Smooth muscle cell of the brain vasculature (primary cell): ENCODE measurements at places on chromosomes 1 and 21.

- DNase-seq = no peak
Observed at GRCh38 chr1:30400507-30400906, 322.9 kb downstream of the MATN1 start.

DNA sequence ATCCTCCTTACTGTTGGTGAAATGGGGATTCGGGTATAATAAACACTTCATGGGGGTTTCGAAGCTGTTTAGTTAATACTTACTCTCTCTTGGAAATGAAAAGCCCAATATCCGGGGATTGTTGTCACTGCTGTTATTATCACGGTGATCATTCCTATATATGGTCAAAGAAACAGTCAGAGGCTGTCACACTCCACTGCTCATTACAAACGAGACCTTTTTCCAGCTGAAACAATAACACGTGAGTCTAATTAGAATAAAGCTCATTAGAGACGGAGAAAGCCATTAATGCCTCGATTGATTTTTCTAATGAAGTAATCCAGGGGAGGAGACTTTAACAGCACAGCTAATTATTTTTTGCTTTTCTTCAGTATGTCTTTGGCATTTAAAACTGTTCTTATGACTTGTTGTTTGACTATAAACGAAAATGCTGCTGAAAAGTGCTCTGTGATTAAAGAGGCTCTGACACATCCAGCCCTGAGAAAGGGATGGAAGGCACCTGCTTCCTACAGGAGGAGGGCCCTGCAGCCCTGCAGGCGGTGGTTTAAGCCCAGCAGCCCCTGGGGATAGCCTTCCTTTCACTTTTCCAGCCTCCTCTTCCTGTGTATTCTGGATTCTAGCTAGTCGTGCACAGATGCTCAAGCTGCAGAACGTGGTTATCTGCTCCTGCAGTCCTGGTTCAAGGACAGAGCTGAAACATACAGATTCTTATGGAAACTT lies 143.6 kb downstream of the EDEM3 start:
- no peak for DNase-seq

DNA sequence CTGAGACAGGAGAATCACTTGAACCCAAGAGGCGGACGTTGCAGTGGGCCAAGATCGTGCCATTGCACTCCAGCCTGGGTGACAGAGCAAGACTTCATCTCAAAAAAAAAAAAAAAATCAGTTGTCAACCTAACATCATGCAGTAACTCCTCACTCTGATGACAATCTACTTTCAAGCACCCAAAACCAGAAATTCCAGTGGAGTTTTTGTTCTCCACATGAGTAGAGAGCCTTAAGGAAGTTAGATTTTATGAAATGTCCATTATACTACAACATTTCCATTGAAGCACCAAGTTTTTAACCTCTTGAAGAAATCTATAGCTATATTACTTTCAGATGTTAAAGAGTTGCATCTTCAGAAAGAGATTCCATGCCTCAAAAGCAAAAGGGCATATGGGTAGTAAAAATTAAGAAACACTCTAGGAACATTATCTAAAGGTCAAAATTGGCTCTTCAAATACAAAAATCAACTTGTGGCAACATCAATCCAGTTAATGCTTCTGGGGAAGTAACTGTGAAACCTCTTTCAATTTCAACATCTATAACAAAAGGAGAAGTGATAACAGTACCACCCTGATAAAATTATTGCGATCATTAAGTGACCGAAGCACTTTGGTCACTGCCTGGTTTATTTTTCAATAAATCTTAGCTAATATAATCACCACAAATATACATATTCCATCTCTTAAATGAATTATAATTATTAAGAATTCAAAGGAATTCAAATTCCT lies 7.7 kb downstream of the LPGAT1 start:
- DNase-seq = no peak

DNA sequence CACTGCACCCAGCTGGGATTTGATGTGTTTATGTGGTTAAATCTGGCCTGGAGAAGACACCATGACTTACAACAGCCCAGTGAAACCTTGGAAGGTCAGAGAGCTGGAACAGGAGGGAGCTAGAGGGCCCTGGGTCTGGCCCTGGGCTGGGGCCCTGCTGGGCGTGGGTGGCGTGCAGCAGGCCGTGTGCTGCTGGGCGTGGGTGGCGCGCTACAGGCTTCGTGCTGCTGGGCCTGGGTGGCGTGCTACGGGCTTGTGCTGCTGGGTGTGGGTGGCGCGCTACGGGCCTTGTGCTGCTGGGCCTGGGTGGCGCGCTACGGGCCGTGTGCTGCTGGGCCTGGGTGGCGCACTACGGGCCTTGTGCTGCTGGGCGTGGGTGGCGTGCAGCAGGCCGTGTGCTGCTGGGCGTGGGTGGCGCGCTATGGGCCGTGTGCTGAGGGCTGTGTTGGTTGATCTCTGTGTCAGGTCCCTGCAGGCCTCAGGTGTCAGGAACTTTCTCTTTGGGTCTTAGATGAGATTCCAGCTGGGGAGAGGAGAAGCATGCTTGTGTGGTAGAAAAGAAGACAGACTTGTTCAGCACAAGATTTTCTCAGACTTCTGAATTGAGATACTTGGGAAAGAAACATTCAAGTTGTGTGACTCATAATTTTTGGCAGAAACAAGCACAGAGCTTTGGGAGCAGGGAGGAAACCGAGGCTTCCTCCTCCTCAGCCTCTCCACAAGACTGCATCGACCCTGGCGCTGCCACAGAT lies 66.0 kb downstream of the COL18A1 start:
- DNase-seq = peak; percentile 67

DNA sequence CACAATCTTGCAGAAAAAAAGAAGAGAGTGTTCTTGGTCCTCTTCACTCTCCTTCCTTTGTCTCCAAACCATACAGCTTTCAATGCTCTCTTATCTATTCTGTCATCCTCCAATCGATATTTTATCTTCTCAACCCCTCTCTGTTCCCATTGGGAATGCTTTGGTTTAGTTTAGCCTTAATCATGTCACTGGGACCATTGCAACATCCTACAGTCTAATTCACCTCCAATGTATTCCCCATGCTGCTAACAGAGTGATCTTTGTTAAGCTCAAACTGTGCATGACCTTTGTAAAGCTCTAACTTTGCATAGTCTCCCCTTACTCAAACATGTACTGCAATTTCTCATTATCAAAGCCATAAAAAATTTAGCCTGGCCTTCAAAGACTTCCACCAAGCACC lies 2.9 kb downstream of the MPL start:
- no peak for DNase-seq

- no peak for DNase-seq
Observed at GRCh38 chr1:1432951-1433803, 2.3 kb upstream of the VWA1 start.

DNA sequence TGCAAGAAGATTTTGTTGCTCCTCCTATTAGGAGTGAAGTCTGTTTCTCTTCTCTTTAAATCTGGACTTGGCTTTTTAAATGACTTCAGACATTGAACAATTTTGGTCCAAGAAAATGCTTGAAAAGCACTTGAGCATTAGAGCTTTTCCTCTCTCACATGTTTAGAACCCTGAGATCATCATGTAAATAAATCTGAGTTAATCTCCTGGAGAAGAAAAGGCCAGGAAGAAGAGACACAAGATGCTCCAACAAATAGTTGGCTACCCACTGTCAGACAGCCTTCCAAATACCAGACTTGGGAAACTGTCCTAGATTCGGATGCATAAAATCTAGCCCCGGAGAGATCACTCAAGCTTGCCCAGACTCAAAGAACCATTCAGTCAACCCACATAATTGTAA lies 1353.1 kb upstream of the ADGRL4 start:
- DNase-seq = no peak

- peak; percentile 13 for DNase-seq
Observed at GRCh38 chr1:29033829-29034466, 89.8 kb downstream of the TMEM200B start.

GRCh38 chr1:231418101-231418740 lies 3.9 kb downstream of the EGLN1 start:
- no peak for DNase-seq

- no peak for DNase-seq
Observed at GRCh38 chr1:60367532-60367931, 294.0 kb upstream of the C1orf87 start.

- no peak for DNase-seq
Observed at GRCh38 chr1:230139315-230139714, 72.3 kb downstream of the GALNT2 start.

DNA sequence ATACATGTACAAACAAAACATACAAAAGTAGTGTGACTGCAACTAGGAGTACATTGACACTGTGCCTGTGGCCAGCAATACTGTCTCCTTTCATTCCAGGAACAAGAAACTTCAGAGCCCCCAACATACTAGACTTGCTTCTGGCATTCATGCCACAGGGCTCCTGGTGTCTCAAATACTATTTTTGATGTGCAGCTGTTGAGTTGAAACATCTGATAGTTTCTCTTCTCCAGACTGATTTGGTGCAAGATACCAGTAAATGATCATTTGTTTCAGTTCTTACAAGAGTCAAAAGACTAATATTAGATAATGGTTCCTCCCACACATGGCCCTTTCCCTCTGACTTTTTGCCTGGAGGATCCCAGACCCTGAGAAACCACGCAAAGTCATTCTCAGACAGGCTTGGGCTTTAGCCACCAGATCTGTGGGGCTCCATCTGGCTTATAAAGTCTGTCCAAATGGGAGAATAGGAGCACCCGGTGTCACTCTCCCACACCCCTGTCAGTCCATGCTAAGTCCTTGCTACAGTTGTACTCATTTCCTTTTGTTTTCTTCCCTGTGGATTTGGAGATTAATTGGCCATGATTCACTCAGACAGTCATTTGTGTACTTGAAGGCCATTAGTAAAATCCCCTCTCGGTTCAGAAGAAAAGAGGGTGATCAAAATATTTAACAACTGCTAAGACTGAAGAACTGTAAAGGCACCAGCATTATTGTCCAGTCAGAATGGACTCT lies 163.5 kb upstream of the RUNX1 start:
- DNase-seq = no peak

DNA sequence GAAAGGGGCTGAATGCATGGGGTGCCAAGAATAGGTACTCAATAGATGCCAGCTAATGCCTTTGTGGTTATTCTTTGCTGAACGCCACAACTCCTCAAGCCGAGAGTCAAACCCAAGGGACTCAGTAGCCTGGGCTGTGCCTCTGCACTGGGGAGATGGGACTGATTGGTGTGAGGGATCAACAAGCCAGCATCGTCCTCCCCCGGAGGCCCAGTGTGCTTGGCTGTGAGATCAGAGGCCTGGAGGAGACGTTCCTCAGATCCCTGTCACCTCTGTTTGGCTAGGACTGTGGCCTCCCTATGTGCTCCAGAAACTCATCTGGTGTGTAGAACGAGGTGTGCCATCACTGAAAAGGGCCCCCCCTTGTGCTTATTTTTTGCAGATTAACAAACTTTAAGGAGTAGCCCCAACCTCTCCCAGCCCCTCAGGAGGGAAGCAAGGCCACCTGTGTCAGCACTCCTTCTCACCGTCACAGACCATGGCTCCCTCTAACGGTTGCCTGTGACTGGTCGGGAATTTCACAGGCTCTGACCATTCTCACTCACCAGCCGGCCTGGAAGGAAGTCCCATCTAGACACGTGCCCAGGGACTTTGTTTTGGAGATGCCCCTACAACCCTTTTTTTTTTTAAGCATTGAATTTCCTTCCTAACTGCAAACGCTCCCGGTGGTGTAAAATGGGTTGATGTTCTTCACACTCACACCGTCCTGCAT lies 194.0 kb upstream of the VAMP3 start:
- DNase-seq = no peak

- DNase-seq = no peak
Observed at GRCh38 chr1:227891955-227892488, 55.7 kb downstream of the WNT9A start.

GRCh38 chr1:159161001-159161718 lies 10.3 kb upstream of the CADM3 start:
- DNase-seq = peak; percentile 50

DNA sequence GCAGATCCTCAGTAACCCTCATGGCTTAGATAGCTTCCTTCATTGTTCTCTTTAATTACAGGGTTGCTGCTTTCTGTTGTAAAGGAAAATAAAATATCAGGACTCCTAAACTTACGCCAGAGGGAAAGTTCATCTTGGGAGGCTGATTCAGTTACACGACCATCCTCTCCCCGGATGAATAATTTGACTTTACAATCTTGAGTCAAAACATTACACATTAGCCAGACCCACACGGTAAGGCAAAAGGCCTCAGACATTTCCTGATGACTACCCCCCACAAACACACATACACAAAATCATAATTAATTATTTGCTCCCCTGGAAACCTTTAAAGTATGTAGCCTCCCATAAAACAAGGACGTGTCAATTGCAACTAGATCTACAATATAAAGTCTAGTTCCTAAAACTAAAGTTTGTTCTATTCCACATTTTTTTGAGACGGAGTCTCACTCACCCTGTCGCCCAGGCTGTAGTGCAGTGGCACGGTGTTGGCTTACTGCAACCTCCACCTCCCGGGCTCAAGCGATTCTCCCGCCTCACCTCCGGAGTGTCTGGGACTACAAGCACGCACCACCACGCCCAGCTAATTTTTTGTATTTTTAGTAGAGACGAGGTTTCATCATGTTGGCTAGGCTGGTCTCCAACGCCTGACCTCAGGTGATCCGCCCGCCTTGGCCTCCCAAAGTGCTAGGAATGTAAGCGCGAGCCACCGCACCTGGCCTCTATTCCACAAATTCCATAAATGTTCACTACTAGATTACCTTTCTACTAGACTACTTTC lies 830 bp upstream of the PRDX1 start:
- DNase-seq = no peak

GRCh38 chr1:3642919-3643675 lies 6.8 kb downstream of the WRAP73 start:
- no peak for DNase-seq

GRCh38 chr1:1157914-1158710 lies 15.6 kb upstream of the TTLL10 start:
- no peak for DNase-seq

GRCh38 chr21:34311561-34312330 lies 52.1 kb upstream of the KCNE2 start:
- no peak for DNase-seq

DNA sequence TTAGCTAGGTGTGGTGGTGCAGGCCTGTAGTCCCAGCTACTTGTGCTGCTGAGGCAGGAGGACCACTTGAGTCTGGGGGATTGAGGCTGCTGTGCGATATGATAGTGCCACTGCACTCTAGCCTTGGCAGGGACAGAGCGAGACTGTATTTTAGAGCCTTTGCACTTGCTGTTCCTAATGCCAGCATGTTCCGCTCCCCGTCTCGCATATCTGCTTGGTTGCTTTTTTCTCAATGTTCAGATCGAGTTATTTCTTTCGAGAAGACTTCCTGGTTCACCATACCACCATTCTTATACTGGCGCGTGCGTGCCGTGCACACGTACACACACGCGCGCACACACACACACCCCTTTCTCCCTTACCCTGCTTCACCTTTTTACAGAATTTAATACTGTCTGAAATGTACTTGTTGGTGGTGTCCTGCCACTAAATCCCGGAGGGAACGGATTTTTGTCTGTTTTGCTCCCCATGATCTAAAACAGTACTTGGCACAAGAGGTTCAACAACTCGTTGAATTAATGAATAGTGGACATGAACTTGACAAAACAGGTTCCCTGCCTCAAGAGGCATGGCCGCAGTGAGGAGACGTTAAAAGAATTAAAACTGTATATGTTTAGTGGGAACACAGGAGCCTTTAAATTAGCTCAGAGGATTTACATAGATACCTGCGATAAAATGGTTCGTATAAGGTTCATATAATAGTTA lies 1.1 kb upstream of the RPRD2 start:
- DNase-seq = no peak

GRCh38 chr1:206850401-206850800 lies 15.0 kb upstream of the IL20 start:
- no peak for DNase-seq

GRCh38 chr1:30151119-30151518 lies 572.3 kb downstream of the MATN1 start:
- DNase-seq = no peak

GRCh38 chr1:118137900-118138299 lies 47.1 kb downstream of the SPAG17 start:
- DNase-seq = no peak

GRCh38 chr1:6889875-6890480 lies 104.7 kb downstream of the CAMTA1 start:
- DNase-seq = no peak
